ENCODE measurements at places on chromosomes 7 and 10. TPM values are rescaled to one million over a fixed set of nuclear protein-coding genes. Genes with fewer than 3 reads are reported as not detected.

The C10orf105 gene
- total RNA-seq, result under 0.01 TPM

The PODXL gene
- 0.83 TPM for total RNA-seq

The FZD8 gene
- total RNA-seq, result 7.0 TPM

The ATRNL1 gene
- total RNA-seq, result 0.18 TPM

Measured in smooth muscle cell of bladder (primary cell).